ENCODE measurements at places on chromosomes 3 and 15.

DNA sequence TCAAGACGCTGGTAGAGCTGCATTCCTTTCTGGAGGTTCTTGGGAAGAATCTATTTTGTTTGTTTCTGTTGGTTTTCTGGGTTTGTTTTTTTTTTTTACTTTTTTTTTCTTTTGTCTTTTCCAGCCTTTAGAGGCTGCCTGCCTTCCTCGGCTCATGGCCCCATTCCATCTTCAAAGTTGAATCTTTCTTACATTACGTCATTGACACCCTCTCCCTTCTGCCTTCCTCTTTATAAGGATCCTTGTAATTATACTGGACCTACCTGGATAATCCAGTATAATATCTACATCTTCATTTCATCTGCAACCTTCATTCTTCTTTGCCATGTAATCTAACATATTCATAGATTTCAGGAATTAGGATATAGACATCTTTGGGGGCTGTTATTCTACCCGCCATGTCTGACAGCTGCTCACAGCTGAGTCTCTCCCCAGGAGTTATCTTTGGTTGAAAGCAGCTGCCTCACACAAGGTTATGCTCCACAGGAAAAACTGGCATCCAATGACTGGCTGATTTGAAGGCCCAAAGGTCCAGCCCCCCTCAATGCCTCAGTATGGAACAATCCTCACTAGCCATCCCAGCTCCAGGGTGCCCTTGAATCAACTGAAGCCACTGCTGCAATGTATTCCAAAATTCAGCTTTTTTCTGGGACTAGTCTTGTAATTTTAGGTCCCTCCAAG lies 38.4 kb upstream of the THBS1 start:
- no peak for DNase-seq

DNA sequence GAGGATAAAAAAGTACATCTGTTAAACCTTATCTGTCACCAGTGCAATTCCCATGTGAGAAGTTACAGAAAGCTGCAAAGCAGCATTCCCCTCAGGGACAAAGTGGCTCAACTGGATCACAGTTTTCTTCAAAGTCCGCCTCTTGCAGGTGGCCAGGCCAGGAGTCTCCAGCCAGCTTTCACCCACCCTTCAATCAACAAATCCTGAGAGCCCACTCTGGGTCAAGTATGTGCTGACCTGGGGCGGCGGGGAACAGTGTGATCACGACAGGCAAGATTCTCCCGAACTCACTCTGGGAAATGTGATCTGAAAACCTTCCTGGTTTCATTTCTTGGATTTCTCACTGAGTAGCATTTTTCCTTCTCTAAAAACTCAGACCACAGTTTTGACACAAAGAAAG lies 39.2 kb downstream of the RFT1 start:
- no peak for DNase-seq

- DNase-seq: no peak
Observed at GRCh38 chr3:132892956-132893355, 145.2 kb upstream of the TMEM108 start.

- peak; percentile 64 for DNase-seq
Observed at GRCh38 chr3:119240591-119241434, at the start of gene B4GALT4. Gene B4GALT4, minus strand, starts transcription at chr3:119240878. Its CDS starts 10,779 bp downstream, at chr3:119230099.

- DNase-seq: peak; percentile 79
Observed at GRCh38 chr15:70488002-70488605, 275.3 kb downstream of the UACA start.

DNA sequence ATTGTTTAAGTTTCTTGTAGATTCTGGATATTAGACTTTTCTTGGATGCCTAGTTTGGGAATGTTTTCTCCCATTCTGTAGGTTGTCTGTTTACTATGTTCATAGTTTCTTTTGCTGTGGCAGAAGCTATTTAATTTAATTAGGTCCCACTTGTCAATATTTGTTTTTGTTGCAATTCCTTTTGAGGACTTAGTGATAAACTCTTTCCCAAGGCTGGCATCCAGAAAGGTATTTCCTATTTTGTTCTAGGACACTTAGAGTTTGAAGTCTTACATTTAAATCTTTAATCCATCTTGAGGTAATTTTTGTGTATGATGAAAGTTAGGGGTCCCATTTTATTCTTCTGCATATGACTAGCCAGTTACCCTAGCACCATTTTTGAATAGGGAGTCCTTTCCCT lies 54.9 kb downstream of the MME start:
- no peak for DNase-seq

GRCh38 chr3:72231439-72232196 lies 446.7 kb upstream of the PROK2 start:
- no peak for DNase-seq

DNA sequence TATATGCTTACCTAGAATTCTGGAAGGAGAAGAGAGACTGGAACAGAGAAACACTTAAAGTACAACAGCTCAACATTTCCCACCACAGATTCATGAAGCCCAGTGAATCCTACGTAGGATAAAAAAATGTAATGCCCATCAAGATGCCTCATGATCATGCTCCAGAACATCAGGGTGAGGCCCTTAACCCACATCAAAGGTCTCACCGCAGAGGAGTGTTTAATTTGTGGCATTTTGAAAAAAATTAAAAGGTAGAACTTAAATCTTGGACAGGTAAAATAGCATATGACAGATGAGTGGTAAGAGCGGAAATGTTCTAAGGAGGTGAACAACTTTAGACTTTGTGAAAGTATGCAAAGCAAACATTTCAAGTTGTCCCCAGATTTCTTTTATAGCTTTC lies 9.7 kb upstream of the SLC6A20 start:
- DNase-seq: no peak

- DNase-seq: no peak
Observed at GRCh38 chr3:172476347-172476746, 28.1 kb upstream of the GHSR start.

- DNase-seq: no peak
Observed at GRCh38 chr15:39788800-39789565, 6.3 kb upstream of the FSIP1 start.

GRCh38 chr3:30711867-30712266 lies 105.5 kb downstream of the TGFBR2 start:
- DNase-seq: no peak

- DNase-seq: no peak
Observed at GRCh38 chr15:80749589-80749988, 29.6 kb upstream of the CEMIP start.

DNA sequence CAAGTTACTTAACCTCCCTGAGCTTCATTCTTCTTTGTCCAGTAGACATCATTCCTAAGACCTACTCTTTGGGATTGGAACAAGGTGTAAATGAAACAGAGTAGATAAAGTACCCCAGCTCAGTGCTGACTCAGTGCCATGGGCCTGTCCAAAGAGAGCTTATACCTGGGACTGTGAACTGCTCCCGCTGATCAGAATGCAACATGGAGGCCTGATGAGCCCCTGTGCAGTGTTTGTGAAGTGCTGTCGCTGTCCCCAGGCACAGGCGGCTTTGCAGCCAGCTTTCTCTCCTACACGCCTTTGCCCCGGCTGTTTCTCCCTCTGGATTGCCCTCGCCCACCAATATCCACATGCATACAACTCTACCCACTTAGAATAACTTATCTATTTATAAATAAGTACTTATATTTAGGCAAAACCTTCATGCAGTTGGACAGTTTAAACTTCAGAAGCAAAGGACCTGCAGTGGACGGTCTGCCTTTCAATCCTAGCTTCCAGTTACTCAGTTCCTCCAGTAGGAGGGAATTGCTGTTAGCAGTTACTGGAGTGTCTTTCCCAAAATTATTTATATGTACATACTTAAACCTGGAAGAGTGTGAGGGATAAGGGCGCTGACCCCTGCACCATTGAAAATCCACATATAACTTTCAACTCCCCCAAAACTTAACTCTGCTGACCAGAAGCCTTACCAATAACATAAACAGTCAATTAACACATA lies 80.0 kb downstream of the CORO2B start:
- DNase-seq: no peak

- no peak for DNase-seq
Observed at GRCh38 chr3:39810647-39811161, 1.3 kb downstream of the MYRIP start.

DNA sequence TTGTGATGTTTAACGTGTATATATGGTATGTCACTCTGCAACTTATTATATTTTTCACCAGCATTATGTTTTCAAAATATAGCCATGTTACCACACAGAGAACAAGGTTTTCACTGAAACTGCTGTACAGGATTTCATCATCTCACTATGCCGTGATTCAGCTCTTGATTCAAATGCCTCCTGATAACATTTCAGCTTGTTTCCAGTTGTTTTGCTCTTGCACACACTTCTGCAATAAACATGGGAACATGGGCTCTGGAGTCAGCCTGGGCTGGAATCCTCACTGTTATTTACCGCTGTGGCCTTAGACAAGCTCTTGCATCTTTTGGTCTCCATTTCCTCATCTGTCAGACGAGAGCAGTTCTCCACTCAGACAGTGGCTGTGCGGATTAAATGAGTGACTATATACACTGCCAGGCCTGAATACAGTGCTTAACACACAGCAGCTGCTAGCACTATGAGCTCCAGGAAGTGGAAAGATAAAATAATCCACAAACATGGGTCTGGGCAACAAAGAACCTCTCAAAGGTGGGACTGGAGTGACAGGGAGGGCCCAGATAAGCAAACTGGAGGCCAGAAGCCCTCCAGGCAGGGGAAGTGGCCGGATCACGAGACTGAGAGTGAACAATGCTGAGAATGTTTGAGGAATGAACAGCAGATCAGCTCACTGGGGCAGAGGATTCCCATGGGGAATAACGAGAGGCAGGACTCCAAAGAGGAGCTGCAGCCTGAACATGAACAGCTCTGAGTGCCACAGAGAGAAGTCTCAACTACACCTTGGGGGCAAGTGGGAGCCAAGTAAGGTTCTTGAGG lies 17.7 kb downstream of the NTRK3 start:
- no peak for DNase-seq

DNA sequence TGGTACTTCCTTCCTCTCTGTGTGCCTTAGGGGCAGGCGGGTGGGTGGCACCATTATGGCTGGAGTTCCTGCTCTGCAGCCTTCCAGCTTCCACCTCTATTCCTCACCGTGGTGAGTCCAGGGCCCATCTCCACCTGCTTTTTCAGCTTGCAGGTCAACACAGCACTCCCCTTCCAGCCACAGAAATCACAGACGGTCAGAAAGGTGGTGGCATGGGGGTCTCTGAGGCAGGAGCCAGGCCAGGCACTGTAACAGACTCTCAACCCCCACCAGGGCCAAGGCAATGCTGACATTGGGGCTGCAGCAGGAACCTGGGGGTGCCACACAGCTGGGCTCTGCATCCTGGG lies 16.6 kb downstream of the KLF15 start:
- no peak for DNase-seq

DNA sequence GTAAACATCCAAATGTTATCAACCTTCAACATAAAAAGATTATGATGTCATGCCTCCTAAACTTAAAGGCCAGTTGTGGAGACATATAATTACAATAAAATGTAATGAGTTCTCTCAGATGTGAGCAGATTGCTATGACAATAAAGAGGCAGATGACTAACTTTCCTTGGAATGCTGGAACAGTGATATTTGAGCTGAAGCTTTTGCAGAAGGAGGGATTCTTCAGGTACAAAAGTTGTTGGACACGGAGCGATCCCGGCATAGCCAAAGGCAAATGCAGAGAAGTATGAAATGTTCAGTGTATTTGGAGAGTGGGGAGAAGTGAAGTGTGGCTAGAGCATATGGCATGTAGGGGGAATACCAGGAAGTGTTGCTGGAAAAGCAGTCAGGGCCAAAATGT lies 520.1 kb downstream of the FGF12 start:
- DNase-seq: no peak

DNA sequence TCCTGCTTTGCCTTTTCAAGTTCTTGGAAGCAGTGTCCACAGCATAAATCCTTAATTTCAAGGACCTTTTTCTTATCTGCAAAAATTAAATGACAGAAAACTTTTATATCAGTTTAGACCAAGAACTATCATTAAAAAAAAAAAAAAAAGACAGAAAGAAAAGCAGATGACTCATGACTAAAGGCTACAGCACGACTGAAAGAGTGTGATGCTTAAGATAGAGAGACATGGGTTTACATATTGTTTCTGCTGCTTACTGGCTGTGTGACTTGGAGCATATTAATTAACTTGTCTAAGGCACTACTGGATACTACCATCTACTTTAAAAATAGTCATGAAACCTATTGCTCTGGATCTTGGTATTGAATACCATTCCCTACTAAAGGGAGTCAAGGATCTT lies 62.3 kb downstream of the CEP152 start:
- no peak for DNase-seq

DNA sequence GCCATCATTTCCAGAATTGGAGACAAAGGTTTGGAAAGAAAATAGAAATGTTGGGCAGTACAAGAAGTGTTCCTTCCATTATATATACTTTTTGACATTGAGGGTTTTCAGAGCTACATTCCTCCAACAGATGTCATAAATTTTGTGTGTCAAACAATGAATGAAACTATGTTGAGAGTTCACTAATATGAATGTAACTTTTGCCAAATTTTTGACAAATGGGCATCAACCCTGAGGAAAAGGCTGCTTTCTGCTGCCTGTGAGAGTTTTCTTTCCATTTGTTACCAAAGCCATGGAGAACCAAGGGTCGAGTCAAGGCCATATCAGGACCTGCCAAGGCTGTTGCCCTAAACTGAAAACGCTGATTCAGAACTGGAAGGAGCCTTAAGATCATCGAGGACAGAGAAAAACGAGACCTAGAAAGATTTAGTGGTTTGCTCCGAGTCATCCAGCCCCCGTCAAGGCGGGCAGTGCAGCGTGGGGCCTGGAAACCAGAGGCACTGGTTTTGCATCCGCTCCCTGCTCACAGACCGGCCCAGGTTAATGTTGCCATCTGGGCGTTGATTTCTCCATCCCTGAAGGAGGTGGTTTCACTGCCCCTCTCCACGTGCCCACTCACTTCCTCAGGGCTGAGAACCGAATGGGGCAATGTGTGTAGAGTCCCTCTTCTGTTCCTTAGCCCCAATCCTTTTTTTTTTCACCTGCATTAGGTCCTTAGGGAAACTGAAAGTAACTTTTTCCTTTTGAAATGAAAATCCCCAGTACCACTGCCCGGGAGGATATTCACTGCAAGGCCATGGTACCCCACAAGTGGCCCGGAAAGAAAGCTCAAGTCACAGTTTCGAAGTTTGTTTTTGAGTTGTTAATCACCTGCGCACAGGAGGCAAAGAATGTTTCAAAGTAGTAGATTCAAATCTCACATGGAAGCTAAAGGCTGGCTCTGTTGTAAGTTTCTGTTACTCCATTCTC lies 32.8 kb downstream of the TPM1 start:
- no peak for DNase-seq

DNA sequence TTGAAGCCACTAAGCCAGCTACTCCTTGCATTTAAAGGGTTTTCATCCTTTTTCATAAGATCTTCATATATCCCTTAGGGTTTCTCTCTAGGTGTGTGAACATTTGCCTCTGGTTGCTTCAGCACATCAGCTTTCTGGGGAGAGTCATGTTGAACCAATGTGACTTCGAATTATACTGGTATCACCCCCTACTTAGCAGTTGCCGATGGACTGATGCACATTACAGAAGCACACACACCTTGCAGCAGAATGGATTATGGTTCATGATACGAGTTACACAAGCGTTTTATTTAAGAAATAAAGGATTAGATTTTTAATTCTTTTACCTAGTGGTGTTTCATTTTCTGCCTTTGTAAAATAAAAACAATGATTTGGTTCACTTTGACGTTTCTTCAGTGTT lies 39.6 kb downstream of the FBXO22 start:
- DNase-seq: no peak
